Stimulated activated CD4-positive, alpha-beta T cell treated with anti-CD3 and anti-CD28 coated beads, Interleukin-12 subunit alpha, Interleukin-12 subunit beta, amount 100 ng/mL, for 48 hours (primary cell): ENCODE measurements at places on chromosomes 16 and 17.

DNA sequence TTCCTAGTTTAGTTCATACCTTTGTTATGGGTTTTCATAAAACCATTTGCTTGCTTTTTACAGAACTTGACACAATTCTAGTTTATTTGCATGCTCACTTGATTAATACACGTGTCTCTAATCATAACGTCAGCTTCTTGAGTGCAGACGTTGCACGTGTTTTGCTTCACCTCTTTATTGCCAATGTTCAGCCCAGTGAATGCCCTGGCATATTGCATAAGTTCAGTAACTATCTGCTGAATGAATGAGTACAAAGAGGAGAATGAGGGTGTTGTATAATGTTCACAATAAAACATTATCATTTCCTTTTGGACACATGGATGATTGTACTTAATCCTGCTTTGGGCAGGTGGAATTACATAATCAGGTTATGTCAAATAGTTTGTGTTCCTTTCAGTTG lies 519.8 kb downstream of the HS3ST4 start:
- no peak for DNase-seq

DNA sequence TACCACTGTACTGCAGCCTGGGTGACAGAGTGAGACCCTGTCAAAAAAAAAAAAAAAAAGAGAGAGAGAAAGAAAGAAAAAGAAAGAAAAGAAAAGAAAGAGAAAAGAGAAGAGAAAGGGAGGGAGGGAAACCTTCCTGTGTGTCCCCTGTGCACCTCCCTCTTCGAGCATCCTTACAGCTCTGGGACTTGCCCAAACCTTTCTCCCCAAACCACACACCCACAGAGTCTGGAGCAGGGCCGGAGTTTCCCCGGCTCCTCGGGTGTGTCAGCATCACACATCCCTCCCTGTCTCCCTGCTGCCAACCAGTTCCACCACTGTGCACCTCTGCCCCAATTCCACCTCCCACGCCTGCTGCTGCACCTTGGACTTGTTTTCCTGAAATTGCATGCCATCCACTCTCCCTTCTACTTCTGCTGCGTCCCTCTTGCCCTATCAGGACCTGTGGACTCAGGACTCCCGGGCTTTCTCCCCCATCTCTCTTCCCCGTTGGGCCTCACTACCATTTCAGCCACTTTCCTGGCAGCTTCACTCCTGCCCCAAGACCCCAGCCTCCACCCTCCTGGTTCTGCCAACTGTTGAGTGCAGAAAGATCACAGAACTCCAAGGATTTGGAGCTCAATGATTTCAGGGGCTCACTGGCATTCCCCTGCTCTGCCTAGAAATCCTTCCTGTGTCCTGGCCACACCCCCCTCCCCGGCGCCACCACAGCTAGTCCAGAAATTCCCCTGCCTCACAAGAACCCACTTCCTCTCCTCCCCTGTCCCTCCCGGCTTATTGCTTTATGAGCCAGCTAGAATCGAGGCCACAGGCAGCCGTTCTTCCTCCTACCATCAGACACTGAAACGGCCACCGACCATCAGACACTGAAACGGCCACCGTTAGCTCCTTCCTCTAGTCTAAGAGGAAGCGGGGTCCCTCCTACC lies 3.7 kb upstream of the CDK3 start:
- DNase-seq = peak; percentile 50

DNA sequence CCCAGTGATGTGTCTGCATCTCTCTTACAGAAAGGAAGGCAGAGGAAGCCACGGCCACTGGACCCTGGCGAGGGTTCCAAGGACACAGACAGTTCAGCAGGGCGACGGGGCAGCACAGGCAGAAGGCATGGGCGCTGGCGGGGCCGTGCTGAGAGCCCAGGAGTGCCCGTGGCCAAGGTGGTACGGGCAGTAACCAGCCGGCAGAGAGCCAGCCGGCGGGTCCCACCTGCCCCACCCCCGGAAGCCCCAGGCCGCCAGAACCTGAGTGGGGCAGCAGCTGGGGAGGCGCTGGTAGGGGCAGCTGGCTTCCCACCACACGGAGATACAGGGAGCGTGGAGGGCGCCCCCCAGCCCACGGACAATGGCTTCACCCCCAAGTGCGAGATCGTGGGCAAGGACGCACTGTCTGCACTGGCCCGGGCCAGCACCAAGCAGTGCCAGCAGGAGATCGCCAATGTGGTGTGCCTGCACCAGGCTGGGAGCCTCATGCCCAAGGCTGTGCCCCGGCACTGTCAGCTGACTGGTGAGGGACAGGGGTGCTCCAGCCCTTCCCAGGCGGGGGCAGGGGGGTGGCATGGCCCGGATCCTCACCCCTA lies 7.8 kb downstream of the XYLT2 start:
- no peak for DNase-seq

- DNase-seq = no peak
Measured at GRCh38 chr16:65657556-65657955, 535.7 kb upstream of the CDH11 start.

DNA sequence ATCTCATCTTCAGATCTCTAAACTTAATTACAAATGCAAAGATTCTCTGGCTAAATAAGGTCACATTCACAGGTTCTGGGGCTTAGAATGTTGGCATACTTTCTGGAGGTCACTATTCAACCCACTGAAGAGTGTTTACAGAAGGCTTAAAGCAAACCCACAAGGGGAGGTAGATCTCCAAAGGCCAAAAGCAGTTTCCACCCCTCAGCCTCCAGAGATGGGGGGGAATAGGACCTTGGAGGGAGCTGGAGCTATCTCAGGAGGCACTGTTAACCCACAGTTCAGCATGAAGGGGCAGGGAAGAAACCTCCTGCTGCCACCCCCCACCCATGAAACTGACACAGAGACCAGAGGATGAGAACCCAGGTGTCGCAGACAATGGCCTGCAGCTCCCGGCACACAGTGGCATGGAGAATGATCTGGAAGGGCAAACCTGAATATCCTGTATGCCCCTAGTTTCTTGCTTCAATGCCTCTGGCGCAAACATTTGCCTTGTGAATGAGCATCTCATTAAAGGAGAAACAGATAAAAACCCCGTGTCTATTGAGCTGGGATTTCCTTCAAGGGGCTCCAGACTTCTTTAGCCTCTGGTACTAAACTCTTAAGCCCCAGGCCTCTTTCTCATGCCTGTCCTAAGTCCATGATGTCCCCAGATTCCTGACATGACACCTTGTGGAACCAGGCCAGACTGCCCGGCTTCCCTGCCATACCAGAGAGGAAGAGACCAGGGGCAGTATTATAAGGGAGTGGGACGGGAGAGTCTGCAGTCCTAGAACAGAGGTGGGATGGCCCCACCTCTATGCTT lies 103.1 kb upstream of the CDH5 start:
- no peak for DNase-seq

- no peak for DNase-seq
Measured at GRCh38 chr17:77888242-77889134, 70.0 kb upstream of the TNRC6C start.

GRCh38 chr16:89108416-89108815 lies 14.8 kb downstream of the ACSF3 start:
- DNase-seq = no peak

- no peak for DNase-seq
Measured at GRCh38 chr16:47667956-47668355, 206.8 kb downstream of the PHKB start.

GRCh38 chr17:12282056-12282455 lies 261.4 kb downstream of the MAP2K4 start:
- DNase-seq = no peak

DNA sequence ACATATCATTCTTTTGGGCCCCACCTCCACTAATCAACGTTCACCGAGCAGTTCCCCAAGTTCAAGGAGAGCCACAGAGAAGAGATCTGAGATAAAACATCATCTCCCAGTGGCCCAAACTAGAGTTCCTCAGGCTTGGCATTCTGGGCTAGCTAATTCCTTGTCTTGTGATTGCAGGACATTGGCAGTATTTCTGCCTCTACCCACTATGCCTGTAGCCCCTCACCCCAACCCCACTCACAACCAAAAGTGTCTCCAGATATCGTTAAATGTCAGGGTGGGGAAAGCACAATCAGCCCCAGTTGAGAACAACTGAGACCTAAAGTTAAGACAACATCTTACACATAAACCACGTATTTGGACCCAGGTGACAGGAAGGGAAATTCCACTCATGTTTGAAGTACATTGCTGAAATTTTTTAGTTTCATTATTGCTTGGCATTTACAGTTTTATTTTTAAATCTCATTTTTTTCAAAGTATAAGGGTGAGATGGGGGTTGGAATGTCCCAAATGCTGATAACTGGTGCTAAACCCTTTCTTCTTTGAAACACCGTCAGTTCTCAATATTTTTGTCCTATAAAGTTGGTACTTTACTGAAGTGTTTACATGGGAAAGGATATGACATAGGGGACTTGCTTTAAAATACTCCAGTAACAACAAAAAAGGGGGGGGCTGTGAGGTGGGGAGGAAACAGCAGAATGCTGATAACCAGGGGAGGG lies 13.6 kb downstream of the ZC3H7A start:
- DNase-seq = no peak

- DNase-seq = no peak
Measured at GRCh38 chr16:67923414-67924116, 8.1 kb downstream of the CTRL start.

DNA sequence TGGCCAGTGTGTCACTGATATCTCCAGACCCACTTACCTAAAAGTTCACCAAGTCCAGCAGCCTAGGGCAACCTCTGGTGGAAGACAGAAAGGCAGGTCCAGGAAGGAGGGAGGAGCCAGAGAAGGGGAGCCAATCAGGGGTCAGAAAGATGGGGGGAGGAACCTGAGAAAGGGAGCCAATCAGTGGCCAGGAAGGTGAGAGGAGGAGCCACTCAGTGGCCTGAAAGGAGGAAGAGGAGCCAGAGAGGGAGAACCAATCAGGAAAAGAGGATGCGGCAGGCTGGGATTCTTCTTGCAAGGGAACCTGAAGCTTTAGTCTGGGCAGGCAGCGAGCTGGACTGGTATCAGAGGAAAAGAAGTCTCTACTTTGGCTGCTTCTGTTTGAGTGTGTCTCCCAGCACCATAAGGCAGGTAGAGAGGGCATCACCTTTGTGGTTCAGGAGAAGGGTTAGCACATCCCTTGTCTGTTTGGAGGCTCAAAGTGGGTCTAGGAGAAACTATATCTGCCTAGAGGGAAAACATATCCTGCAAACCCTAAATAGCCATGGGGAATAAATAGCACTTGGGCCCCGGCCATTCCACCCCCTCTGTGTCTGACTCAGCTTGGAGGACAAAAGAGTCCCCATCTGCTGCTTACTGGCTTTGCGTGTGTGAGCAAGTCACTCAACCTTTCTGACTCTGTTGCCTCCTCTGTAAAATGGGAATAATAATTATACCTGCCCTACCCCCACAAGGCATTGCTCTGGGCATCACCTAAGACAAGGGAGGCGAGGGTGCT lies 43.4 kb upstream of the CRHR1 start:
- no peak for DNase-seq

- DNase-seq = no peak
Measured at GRCh38 chr17:60240290-60240689, 90.5 kb downstream of the CA4 start.

DNA sequence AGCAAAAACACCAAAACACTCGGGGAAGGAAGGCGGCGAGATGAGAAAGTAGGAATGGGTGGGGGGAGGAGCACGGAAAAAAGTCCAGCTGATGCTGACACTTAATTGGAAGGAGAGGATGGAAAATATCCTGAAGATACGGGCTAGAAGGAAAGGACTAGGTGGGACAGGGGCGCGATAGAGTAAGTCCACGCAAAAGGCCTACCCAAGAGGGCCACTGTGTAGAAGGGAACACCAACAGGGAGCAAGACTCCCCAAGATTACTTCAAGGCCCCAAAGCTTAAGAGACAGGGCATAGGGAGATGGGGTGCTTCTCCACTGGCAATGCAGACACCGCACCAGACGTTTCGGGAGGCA lies 736 bp downstream of the APPBP2 start:
- DNase-seq = no peak

DNA sequence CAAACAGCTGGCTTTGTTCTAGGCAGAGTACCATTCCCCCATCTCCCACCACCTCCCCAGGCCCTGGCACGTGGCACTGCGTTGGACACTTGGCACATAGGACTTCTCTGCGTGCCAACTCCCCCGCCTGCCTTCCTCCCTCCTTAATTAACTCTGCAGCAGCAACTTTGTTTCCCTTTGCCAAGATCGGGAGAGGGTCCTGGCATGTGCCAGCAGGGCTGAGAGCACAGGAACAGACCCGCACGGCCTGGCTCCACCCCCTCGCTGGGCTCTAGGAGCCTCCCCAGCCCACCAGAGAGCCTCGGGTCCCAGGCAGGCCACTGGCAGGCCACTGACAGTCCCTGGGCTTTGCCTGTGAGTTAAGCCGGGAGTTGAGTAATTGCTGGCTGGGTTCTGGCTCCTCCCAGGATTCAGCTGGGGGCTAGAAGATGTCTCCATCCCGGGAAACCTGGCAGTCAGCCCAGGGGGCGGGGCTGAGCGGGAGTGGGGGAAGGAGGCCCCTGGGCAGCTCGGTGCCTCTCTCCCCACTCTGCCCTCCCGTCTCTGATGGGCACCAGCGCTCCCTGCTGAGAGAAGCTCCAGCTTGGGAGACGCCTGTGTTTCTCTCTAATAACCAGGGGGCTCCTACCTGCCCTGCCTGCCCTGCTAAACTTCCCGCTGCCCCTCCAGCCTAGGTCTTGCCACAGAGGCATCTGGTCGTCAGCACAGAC lies 224.0 kb upstream of the TNRC6C start:
- DNase-seq = no peak

DNA sequence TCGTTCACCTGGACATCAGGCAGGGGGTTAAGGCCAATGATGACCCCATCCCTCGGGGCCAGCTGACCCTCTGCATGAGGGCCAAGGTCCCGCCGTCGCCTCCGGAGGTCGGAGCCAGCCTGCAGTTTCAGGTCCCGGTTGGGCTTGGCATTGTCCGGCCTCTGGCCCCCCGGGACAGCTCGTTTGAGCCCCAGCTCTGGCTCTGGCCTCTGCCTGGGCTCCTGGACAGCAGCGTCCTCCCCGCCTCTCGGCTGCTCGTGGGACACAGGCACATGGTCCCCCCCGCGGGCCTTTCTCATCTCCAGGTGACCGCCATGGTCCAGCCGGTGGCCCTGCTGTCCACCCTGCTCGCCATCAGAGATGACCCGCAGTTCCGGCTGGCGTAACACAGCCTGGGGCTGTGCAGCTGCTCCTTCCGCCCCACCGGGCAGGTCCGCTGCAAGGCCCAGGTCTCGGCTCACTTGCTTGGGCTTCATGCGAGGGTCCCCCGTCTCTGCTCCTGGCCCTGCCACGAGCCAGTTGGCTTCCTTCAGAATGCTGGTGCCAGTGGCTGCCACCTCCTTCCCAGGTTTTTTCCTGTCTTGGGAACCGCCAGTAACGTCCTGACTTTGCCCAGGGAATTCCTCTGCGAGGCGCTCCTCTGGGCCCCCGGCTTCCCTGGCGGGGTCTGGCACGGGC lies 6.7 kb downstream of the NDUFAF8 start:
- no peak for DNase-seq

DNA sequence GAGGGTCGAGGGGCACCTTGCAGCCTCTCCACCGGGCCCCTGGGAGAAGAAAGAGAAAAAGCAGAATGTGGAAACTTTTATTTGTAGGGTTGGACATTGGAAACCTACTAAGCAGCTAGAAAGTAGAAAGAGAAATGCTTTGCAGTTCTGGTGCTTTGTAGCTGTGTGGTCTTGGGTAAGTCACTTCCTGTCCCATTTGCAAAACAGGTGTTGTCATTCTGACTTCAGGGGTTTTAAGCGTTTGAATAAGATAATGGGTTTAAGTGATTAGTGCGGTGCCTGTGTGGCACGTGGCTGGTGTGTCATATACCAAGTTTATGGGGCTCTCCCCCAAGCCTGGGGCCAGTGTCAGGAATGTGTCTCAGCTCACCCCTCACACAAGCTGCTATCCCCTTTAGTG lies 1.6 kb downstream of the CA4 start:
- no peak for DNase-seq

- DNase-seq = peak; percentile 70
Measured at GRCh38 chr16:24721830-24722238, 7.6 kb upstream of the TNRC6A start.

- no peak for DNase-seq
Measured at GRCh38 chr17:29590411-29591145, 1.1 kb upstream of the GIT1 start.

GRCh38 chr16:80161799-80162739 lies 378.7 kb upstream of the DYNLRB2 start:
- no peak for DNase-seq
